ENCODE measurements at places on chromosomes 5 and 9.

DNA sequence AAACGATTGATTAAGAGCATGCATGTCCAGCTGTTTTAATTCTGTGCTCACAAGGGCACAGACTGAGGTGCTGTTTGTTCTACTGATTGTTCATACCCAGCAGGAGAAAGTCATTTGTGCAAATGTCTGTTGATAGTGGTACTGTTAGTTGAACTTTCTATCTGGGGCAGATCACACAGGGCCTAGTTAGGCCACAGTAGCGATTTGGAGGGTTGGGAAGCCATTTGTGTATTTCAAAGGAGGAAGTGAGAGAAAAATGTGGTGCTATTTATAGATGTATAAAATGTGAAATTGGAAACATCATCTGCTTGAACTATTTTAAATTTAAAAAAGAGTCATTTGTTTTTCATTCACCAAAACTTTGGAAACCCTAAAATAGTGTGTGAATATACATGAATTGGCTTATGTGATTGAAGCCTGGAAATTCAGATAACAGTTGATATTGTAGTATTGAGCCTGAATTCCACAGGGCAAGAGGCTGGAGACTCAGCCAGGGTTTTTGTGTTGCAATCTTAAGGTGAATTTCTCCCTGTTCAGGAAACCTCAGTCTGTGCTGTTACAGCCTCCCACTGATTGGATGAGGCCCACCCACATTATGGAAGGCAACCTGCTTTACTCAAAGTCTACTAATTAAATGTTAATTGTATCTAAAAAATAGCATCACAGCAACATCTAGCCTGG, 162.0 kb upstream of the CDKN2B start:
- DNase-seq: no peak

GRCh38 chr9:121776001-121776738, 124.7 kb downstream of the DAB2IP start:
- DNase-seq: no peak

GRCh38 chr5:102114525-102115069, 181.5 kb downstream of the SLCO4C1 start:
- no peak for DNase-seq

GRCh38 chr5:122019919-122020590, 58.0 kb downstream of the LOX start:
- no peak for DNase-seq

DNA sequence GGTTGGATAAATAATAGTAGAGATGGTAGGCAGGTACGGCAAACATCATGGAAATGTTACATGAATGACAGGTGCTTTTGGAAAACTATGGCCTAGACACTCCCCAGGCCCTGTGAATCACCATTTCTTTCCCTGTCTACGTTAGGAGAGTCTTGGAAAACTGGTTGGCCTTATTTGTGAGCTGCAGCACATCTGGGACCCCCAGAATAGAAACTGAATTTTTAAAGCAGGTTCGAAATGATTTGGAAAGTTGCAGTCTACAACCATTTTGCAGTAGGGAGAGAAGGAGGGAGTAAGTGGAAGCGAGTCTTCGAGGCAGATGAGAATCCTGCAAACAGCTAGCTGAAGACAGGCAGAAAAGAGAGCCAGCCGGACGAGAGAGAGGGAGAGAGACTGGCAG, 13.0 kb downstream of the C1QTNF2 start:
- DNase-seq: no peak

DNA sequence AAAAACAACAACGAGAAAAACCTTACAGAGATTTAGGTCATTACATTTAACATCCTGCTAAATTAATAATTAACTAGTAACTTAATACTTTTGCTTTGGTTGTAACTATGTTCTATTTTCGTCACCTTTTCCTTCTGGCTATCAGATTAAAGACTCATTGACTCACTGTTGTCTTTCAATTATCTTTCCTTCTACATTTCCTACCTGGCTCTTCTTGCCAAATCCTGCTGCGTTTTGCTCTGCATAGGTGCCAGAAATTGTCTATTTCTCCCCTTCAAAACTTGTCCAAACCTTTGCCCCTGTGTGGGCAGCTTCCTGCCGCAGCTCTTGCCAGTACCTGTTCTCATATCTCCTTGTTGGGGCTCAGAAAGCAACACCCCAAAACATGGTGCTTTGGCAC, 235.5 kb upstream of the ZNF608 start:
- DNase-seq: no peak

DNA sequence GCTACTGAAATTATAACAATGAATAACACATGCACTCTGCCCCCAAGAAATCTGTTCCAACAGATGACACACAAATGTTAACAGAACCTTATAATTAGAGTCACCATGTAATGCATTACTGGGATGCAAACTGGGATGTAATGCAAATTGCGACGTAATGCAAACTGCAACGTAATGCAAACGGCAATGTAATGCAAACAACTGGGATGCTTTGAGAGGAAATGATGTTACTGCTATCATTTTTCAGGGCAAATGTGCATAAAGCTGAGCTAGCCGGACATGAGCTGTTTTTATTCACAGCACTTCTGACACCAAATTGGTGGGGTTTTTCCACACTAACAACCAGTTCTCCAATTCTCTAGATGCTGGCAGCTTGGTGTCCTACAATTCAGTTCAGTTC, 117.2 kb downstream of the ADAMTS16 start:
- no peak for DNase-seq

DNA sequence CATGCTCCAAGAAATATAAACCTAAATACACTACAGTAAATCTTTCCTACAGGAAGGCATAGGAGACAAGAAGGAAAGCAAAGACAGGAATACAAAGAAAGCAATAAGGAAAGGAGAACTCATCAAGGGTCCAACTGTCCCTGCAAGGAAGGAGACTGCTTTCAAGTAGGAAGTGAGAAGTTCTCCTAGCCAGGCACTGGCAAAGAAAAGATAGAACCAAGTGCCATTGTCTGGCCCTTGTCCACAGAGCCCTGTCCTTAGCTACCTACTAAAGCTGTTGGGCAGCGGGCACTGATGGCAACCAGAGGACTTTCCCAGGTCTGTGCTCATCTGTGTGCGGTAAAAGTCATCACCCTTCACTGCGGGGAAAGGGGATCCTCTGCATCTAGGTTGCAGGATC, 108.2 kb downstream of the KLHL3 start:
- DNase-seq: no peak

- DNase-seq: no peak
Measured at GRCh38 chr5:72433522-72433921, 73.7 kb downstream of the ZNF366 start.

DNA sequence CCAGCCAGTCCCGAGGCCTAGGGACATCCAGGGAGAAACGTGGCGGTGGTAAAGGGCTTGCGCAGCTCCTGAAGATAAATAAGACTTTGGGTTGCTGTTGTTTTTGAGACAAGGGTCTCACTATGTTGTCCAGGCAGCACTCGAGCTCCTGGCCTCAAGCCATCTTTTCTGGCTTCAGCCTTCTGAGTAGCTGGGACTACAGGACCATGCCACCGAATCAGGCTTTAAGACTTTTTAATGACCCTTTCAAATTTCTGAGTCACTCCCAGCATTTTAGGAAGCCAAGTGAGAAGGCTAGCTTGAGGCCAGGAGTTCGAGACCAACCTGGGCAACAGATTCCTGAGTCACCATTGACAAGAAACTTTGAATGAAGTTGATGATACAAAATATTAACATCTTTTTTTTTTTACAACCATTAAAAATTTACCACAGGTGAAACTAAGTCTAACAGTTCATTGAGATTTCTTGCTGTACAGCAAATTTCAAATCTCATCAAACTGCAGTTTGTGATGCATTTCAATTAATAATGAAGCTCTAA, 817 bp upstream of the GNE start:
- DNase-seq: no peak

GRCh38 chr9:112887381-112887780, 3.3 kb downstream of the SLC46A2 start:
- DNase-seq: no peak

DNA sequence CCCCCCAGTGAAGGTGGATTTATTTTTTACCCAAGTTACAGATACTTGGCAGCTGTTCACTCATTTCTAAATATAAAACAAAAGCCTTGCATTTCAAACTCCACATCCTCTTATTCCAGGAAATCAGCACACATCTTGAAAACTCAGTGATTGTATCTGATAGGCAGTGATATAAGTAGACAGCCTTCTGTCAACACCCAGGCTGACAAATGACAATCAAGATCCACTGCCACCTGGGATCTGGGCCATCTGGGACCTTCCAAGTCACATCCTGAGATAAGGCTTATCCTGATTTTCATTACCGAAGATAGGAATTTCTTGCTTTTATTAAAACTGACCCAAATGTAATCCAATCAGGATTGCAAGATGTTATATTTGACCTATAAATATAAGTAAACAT, 201.3 kb upstream of the PUM3 start:
- DNase-seq: no peak

DNA sequence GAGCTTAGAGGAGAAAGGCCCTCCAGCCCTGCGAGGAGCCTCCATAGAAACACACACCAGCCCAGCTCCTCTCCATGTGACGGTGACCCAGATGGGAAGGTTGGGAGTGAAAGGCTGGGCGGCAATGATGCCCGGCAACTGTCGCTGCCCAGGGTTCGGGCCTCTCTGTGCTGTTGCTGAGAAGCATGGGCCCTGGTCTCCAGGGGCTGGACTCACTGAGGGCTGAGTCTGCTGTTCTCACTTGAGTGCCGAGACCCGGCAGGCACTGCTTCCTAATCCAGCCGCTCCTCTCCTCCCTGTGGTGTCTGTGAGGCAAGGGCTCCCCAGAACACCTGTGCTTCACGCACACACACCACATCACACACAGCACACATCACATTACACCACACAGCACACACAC, 493.6 kb downstream of the GADD45G start:
- DNase-seq: no peak

GRCh38 chr9:126838055-126838811, 22.2 kb upstream of the ZBTB34 start:
- no peak for DNase-seq

DNA sequence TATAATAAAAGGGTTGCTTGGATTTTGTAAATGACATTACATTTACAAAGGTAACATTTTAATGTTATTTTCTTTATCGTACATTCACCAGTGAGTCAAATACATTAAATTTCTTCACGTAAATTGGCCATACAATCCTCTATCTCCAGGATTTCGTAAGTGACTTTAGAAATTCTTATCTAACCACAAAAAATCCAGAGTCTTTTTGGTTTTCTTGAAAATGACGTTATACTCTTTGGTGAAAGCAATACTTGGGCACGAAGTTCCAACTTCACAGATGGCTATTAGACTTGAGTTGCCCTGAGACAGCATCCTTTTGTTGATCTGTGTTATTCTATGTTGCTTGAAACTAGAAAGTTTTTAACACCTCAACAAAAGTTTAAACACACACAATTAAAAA, 87.4 kb upstream of the CDH10 start:
- no peak for DNase-seq

DNA sequence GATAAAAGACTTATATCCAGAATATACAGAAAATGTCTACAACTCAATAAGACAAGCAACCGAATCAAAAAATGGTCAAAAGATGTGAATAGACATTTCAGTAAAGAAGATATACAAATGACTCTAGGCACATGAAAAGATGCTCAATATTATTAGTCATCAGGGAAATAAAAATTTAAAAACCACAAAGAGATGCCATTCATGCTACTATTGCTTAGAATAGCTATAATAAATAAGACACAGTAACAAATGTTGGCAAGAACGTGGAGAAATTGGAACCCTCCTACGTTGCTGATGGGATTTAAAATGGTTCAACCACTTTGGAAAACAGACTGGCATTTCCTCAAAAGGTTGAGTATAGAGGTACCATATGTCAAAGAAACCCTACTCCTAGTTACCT, 39.8 kb downstream of the POLK start:
- no peak for DNase-seq

GRCh38 chr9:125700791-125701190, 6.2 kb downstream of the MAPKAP1 start:
- DNase-seq: no peak

- DNase-seq: no peak
Measured at GRCh38 chr5:38433160-38433861, 123.1 kb downstream of the LIFR start.

- peak; percentile 9 for DNase-seq
Measured at GRCh38 chr9:78035383-78035993, 3.9 kb upstream of the GNAQ start.

- DNase-seq: no peak
Measured at GRCh38 chr5:1444361-1445189, 665 bp downstream of the SLC6A3 start.

DNA sequence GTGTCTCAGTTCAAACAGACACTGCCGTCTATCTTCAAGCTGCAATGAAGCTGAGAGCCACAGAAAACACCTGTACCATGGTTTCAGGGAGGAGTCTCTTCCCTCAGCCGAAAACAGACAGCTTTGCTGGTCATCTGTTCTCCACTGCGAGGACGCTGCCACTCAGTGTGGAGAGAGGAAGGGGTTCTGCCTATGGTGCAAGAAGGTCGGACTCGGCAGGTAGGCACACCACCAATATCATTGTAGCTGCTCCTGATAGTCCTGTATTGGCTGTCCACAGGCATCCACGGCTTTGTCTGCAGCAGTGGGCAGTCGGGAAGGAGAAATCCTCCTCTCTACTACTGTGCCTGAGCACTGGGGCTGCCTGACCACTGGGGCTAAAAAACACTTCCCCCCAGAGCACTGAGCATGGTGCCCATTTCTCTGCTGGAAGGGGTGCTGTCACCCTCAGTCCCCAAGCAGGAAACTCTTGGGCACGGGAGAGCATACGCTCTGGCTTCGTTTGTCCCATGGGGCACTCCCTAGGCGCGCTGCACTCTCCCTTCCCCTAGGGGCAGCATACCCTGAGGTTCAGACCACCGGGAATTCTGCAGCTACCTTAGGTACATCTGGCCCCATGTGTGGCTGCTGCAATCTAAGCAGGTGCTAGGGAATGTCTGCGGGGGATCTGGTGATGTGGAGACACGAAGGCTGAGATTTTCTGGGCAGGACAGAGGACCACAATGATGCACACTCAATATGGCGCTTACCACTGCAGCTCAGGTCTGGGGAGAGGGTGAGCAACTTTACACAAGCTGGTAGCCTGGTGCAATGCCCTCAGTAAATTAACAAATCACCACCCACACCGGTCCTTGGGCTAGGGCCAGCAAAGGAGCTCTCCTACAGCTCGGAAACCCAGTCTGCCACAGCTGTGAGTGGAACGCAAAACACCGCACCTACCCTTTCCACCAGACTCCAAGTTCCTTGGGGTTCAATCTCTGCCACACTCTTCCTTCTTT, 880.9 kb upstream of the SEMA6A start:
- no peak for DNase-seq

DNA sequence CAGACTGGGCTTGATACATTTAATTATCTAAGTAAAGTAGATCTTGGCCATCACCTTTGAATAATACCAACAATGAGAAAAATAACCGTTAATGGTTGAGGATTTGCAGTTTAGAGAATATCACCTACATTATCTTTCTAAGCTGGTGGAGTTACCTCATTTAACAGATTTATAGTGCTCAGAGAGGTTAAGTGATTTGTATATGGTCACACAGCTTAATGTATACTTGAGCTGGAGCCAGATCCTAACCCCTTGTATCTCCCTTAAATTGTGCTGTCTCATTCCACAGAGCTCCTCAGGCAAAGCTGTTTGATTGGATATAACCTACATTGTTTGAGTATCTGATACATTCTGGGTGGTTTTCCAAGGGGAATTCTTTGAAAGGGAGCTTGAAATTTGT, 57.8 kb downstream of the INSYN2B start:
- no peak for DNase-seq
